ENCODE measurements at places on chromosomes 1 and 21.

DNA sequence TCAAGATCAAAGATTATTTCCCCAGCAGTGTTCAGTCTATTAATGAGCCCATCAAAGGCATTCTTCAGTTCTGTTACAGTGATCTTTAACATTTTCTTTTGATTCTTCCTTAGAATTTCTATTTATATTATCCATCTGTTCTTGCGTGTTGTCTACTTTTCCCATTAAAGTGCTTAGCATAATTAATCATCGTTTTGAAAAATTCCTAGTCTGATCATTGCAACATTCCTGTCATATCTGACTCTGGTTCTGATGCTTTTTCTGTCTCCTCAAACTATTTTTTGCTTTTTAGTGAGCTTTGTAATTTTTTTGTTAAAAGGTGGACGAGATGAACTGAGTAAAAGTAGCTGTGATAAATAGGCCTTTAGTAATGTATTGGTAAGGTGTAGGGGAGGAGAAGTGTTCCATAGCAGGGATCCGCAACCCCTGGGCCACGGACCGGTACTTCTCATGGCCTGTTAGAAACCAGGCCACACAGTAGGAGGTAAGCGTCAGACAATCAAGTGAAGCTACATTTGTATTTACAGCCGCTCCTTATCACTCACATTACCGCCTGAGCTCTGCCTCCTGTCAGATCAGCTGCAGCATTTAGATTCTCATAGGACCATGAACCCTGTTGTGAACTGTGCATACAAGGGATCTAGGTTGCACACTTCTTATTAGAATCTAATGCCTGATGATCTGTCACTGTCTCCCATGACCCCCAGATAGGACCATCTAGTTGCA is 163.3 kb downstream of the PIK3R3 start:
- no peak for DNase-seq

DNA sequence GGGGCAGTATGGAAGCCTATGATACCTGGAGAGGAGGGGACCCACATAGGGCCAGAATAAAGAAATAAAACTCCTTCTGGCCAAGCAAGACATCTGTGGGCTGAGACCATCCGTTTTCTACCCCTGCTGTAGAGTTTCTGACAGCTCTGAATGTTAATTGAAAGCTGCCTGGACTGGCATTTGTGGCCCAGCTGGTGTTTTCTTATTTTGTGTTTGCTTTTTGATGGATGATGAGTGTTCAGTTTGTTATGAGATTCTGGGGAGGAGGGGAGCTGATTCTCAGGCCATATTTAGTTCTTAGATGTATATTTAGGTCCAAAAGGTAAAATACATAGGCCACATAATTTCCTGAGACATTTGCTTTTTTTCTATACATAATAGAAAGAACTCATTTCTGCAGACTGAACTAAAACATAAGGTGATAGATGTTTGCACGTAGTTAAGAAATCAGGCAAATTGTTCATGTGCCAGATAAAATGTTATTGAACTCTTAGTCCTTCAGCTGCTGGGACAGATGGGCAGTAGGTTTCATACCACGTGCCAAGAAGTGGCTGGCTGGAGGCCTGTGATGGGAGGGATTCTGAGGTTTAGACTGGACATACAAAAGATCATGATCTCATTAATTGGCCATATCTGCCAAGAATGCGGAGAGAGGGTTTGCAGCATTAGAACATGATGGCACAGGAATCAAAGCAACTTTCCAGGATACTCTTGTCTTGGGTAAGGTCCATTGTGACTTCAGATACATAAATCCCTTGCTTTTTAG is 54.1 kb downstream of the DSCAM start:
- no peak for DNase-seq

DNA sequence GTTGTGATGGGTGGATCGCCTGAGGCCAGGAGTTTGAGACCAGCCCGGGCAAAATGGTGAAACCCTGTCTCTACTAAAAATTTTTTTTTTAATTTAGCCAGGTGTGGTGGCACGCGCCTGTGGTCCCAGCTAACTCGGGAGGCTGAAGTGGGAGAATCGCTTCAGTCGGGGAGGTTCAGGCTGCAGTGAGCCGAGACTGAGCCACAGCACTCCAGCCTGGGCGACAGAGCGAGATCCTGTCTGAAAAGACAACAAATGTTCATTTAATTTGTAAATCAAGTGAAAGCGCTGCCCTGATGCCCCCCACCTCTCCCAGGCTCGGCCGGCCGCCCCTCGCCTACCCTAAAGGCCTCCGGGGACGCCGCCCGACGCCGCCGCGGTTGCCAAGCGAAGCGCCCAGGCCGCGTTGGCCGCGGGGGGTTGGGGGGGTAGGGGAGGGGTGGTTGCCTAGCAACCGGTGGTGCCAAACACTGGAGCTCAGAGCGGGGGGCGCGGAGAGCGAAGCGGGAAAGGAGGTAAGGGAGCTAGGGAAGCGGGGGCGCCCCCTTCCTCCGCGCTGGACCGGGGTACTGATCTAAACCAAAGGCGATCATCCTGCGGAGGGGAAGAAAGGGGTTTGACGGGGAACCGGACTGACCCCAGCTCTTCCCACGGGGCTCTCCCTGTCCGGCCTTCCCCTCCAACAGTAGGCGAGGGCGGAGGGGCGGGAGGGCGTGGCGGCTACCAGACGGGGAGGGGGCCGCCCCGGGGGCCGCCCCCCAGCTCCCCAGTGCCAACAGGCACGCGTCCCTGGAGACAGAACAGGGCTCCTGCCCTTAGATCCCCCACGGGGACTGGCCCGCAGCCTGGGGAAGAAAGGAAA is at the start of gene TEKT2:
TEKT2 (plus strand) TSS at position 460 of the 862 bp plus-strand sequence. CDS start 828 bp downstream, outside the sequence.
- no peak for DNase-seq

DNA sequence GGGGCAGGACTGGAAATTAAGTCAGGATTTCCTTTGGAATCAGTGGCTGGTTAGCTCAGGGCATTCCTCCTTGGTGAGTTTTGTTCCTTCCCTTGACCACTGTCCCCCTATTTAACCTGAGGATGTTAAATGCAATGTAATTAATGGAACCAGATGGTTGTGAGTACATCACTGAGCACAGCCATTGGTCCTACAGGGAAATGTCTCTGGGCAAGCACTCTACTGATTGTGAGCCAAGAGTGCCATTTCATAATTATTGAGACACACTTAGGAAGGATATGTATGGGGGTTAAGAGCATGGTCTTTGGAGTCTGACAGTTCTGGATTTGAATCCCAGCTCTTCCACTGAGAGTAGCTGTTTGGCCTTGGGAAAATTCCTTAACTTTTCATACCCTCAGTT is 74.4 kb downstream of the SPAG17 start:
- DNase-seq: no peak

DNA sequence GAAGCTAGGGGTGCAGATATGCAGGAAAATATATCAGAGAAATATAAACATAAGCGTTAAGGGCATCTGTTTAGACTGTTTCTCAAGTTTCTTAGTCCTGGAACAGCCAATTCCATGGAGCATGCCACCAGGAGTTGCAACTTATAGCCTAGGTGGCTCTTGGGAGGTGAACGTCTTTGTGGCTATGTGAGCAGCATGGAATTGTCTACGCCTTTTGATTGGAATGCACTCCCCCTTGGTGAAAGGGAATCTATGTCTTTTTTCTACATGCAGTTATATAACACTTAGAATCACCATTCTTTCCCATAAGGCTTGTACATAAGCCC is 12.4 kb downstream of the RCSD1 start:
- DNase-seq: no peak

- no peak for DNase-seq
Measured at GRCh38 chr1:58884706-58885661, 101.1 kb upstream of the JUN start.

GRCh38 chr1:196196486-196196885 is 411.8 kb downstream of the KCNT2 start:
- DNase-seq: no peak

GRCh38 chr1:94239796-94240195 is 2.4 kb upstream of the ARHGAP29 start:
- no peak for DNase-seq

DNA sequence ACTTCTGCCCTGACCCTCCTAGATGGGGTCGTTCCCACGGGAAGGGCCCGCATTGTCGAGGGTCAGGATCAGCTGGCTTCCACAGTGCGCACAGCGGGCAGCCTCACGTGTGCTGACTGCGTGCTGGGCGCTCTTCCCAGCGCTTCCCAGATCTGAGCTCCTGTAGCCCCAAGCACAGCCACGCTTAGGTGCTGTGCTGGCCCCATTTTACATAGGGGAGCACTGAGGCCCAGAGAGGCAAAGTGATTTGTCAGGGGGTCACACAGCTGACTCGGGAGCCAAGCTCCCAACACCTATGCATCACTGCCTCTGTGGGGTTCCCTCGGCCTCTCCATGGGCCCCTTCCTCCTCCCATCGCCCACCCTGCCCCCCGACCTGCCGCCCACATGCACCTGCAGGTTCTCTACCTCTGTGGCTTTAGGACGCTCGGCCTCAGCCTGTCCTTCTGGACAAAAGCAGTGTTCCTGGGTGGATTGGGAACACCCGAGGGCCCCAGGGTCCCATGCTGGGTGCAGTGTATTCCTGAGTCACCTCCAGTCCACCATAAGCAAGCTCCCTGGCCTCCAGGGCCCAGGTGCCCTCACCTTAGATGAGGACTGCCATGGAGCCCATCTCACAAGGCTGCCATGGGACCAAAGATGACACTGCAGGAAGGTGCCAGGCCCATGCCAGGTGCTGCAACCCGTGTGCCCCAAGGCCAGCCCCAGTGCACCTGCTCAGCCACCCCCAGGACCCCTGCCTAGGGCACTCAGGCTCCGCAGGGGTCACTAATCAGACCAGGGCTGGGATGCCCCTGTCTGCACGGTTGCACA is 23.3 kb downstream of the TFF3 start:
- no peak for DNase-seq

DNA sequence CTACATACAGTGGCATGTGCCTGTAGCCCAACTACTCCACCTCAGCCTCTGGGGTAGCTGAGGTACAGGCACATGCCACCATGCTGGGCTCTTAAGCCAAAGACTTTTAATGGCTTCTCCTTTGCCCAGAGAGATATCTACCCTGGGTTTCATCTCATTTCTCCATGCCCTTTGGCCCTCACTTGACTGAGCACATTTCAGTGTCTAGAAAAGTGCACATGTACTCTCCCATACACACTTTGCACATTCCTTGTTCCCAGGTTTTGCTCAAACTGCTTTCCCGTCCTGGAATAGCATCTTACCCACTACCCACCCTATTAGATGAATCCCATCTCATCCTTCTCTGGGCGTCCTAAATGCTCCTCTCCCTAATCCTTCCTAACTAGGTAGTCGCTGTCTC is 10.2 kb upstream of the RXRG start:
- no peak for DNase-seq

GRCh38 chr1:240352769-240353168 is 259.2 kb downstream of the GREM2 start:
- no peak for DNase-seq

DNA sequence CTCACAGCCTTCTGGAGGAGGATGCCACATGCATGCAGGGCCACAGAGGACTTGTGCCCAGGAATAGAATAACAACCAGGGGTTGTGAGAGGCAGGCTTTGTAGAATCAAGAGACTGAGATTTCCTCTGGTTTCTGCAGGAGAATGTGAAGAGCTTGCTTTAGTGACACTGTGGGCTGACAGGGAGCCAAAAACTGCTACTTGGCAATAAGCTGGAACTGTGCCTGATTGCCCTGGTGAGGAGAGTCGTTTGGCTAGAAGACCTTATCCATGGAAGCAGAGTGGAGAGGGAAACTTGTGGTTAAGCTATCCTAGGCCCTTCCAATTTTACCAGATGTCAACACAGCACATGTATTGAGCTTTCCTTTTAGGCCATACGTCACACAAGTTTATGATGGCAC is 902.1 kb downstream of the MRPL39 start:
- no peak for DNase-seq

DNA sequence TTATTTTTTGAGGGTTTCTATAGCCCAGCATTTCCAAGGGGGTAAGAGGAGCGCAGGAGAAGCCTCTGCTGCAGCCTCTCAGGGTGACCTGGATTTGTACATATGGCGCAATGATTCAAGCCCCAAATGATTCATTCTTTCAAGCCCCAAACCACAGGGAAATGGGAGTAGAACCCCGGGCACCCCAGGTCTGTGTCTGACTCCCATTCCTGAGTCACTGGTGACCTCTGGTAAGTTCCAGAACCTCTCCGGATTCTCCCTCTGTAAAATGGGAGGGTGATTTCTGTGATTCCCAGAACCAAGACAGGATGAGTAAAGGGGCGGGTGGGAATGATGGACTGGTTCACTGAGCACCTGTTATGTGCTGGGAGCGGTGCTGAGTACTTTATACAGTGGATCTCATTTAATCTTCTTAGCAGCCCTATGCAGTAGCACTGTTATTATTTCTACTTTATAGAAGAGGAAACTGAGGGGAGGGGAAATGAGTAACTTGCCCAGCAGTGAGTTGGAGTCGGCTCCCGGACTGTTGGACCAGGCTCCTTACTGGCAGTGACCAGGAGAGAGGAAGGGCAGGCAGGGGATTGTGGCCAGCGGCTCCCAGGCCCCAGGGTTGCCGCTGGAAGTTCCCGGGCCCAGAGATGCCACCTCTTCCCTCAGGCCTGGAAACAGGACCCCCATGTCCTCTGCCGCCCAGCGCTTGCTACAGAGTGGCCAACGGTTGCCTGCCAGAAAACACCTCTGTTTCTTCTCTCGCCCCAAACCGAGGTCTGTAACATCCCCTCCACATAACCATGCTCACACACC is 20.3 kb upstream of the SLC26A9 start:
- no peak for DNase-seq

GRCh38 chr21:21003701-21004100 is 5.5 kb downstream of the NCAM2 start:
- DNase-seq: no peak

GRCh38 chr1:18386591-18386990 is 94.1 kb upstream of the KLHDC7A start:
- DNase-seq: no peak

- no peak for DNase-seq
Measured at GRCh38 chr21:45324489-45325205, 37.0 kb upstream of the POFUT2 start.

DNA sequence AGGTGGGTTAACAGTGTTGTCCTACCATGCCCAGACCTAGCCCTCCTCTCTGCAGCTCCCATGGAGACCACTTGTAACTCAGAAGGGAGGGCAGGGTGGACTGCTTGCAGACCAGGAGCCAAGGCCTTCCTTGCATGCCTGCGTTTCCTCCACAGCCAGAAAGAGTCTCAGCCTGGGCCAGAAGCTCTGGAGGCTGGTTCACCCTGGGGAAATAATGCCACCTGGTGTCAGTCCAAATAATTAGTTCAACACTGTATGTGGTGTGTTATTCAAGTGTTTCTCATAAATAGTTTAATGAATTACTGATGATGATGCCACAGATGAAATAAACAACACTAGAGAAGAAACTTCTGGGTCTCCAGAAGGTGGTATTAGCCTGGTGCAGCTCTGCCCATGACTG is 16.9 kb upstream of the VANGL1 start:
- DNase-seq: no peak

GRCh38 chr1:211382182-211382713 is 55.6 kb downstream of the TRAF5 start:
- no peak for DNase-seq

GRCh38 chr1:179910934-179911333 is 28.8 kb downstream of the TOR1AIP1 start:
- no peak for DNase-seq

DNA sequence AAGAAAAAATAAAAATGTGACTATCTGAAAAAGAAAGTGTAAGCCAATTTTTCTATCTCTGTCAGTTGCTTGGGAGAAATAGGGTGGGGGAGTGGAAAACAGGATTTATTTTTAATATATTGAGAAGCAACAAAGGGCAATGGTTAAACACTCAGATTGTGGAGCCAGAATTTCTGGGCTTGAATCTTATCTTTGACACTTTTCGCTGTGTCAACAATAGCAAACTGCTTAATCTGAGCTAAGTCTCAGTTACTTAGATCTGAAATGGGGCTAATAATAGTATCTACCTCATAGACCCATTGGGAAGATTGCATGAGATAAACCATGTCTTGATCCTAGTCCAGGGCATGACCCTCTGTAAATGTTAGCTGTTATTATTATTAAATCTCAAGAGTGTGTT is 468.1 kb downstream of the ADGRL2 start:
- DNase-seq: no peak

Data from stimulated activated CD8-positive, alpha-beta memory T cell treated with anti-CD3 and anti-CD28 coated beads, Interleukin-4, amount 100 ng/mL, for 4 hours (primary cell).